Left lobe of liver (tissue), 2 donors: ENCODE measurements at places on chromosomes 3 and 15. TPM values are rescaled to one million over a fixed set of nuclear protein-coding genes. Genes with fewer than 3 reads are reported as not detected.

Gene CHST2
- total RNA-seq = 1.2 TPM

Gene CFAP44
- total RNA-seq = 3.7 TPM

Gene MED12L
- total RNA-seq = 0.15 TPM

Gene AAGAB
- total RNA-seq = 12.4 TPM

Gene CD86
- total RNA-seq = 1.4 TPM

Gene PLSCR2
- total RNA-seq = not detected

Gene LRRC49
- 0.25 TPM for total RNA-seq

Gene SLC2A2
- 351 TPM for total RNA-seq

Gene CIP2A
- 0.45 TPM for total RNA-seq

Gene MUC20
- total RNA-seq = 29.6 TPM

Gene NOX5
- 0.13 TPM for total RNA-seq

Gene RASL12
- total RNA-seq = 0.15 TPM

Gene PLSCR5
- total RNA-seq = not detected

Gene ZNF620
- 1.0 TPM for total RNA-seq

Gene NAALADL2
- total RNA-seq = 4.2 TPM

Gene ISLR2
- 0.30 TPM for total RNA-seq

Gene C15orf40
- total RNA-seq = 11.0 TPM

Gene ABHD6
- total RNA-seq = 56.2 TPM

Gene SYNM
- 3.8 TPM for total RNA-seq

Gene AQP9
- 159 TPM for total RNA-seq

Gene ALPK3
- 2.7 TPM for total RNA-seq

Gene VWA5B2
- total RNA-seq = 0.75 TPM

Gene DAPK2
- 0.88 TPM for total RNA-seq

Gene REC114
- not detected for total RNA-seq

Gene FRMD5
- total RNA-seq = not detected

Gene FAM131A
- 2.5 TPM for total RNA-seq

Gene ABCC5
- 7.2 TPM for total RNA-seq

Gene WNT7A
- total RNA-seq = not detected

Gene KLF15
- 105 TPM for total RNA-seq

Gene UBL7
- total RNA-seq = 15.4 TPM

Gene SETD2
- total RNA-seq = 21.5 TPM

Gene CSK
- 32.7 TPM for total RNA-seq

Gene COLQ
- total RNA-seq = 1.3 TPM

Gene MAP1A
- total RNA-seq = 0.23 TPM

Gene PLA1A
- 13.5 TPM for total RNA-seq

Gene PIGZ
- total RNA-seq = 3.8 TPM

Gene PHC3
- total RNA-seq = 17.6 TPM

Gene MYH15
- total RNA-seq = 0.03 TPM

Gene EFCC1
- total RNA-seq = 0.53 TPM

Gene SEMA6D
- 2.7 TPM for total RNA-seq

Gene ZDHHC23
- total RNA-seq = 11.7 TPM

Gene CLSTN2
- total RNA-seq = 1.9 TPM

Gene ARNT2
- 0.45 TPM for total RNA-seq

Gene PPP1R14D
- total RNA-seq = not detected

Gene NUP210
- total RNA-seq = 19.1 TPM

Gene LDHAL6B
- not detected for total RNA-seq
